ENCODE measurements at places on chromosomes 4 and X.

DNA sequence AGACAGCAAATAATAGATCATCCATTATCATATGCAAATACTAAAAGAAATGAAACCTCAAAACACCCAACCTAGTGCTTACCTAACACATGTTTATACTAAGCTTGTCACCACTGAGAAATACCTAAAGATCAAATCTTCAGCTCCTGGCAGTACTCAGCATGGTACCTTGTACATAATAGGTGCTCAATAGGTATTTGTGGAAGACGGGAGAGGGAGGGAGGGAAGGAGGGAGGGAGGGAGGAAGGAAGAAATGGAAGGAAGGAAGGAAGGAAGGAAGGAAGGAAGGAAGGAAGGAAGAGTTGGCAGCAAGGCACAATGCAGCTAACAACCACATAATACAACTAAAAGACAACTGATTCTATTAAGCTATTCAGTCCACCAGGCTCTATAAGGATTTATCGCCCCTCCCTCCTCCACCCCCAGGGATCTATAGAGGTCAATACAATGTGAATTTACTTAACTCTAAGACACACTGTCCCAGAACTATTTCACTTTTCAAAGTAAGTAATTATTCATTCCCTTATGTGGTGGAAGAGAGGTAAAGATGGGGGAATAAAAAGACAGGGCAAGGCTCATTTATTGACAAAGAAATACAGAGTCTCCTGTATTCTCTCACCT lies 328.9 kb downstream of the PAPSS1 start:
- DNase-seq, result no peak

DNA sequence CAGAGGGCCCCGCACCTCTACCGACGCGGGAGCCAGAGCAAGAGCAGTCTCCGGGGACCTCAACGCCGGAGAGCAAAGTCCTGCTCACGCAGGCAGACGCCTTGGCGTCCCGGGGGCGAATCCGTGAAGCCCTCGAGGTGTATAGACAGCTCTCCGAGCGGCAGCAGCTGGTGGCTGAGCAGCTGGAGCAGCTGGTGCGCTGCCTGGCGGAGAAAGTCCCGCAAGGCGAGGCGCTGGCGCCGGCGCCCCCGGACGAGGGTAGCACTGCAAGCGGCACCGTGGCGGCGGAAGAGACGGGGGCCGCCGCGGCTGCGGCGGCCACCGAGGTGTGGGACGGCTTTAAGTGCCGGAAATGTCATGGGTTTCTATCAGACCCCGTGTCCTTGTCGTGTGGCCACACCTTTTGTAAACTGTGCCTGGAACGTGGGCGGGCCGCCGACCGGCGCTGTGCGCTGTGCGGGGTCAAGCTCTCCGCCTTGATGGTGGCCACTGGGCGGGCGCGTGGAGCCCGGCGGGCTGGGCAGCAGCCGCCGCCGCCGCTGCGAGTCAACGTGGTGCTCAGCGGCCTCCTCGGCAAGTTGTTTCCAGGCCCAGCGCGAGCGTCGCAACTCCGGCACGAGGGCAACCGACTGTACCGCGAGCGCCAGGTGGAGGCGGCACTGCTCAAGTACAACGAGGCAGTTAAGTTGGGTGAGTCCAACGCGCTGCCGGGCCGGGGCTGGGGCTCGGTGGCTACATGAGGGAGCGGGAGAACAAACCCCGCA lies 672 bp downstream of the LONRF3 start:
- peak; percentile 26 for DNase-seq

DNA sequence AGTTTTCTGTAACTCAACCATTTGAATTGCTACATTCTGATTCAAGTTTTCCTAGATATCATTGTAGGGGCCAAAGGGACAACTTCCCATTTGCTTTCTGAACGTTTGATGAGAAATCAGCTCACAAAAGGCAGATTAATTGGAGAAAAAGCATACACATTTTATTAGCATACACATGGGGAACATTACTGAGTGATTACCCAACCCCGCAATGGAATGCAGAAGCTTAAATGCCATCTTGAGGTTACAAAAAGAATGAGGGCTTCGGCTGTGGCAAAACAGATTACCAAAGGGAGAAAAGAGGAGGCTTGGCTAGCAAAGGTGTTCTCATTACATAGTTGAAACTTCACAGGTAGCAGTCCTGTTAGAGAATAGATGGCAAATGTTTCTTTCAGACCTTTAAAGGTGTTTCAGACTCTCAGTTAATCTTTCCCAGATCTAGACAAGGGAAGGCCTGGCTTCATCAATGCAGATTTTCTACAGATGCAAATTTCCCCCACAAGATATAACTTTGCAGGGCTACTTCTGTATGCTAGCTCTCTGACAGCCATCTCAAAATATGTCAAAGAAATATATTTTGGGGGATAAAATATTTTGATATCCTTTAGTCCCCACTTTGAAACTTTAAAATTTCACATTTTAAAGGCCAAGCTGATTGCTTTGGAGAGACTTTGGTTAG lies 26.5 kb upstream of the HERC6 start:
- no peak for DNase-seq

DNA sequence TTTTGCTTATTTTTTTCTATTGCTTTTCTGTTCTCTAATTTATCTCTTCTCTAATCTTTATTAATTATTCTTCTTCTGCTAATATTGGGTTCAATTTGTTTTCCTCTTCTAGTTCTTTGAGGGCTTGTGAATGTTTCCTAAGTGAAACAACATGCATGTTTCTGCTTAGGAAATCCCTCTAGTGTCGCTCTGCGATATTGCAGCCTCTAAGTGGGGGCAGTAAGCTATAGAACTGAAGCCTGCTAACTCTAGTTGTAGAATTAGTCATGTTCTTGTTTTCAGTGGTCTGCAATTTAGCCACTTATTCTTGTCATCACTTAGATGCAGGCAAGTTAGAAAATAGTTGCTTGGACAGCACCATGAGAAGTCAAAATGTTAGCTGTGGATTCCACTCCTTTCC lies 222.6 kb downstream of the SPIN4 start:
- DNase-seq, result peak; percentile 1

DNA sequence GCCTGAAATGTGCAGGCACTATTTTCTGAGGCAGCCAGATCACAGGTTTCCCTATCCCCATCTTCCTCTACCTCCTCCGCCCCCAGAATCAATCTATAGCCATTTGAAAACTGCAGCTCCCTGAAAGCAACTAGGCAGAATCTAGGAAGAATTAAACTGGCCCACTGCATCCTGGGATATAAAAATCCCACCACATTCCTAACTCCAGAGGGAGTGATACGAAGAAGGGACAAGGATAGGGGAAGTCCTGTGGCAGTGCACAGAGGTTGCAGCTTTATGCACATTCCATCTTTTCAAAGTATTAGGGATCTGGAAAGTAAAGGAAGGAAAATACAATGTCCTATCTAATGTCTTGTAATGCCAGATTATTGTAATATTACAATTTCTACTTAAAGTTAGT lies 18.3 kb upstream of the HERC3 start:
- DNase-seq, result no peak

- DNase-seq, result no peak
Measured at GRCh38 chrX:101399825-101400224, 7.9 kb downstream of the GLA start.

DNA sequence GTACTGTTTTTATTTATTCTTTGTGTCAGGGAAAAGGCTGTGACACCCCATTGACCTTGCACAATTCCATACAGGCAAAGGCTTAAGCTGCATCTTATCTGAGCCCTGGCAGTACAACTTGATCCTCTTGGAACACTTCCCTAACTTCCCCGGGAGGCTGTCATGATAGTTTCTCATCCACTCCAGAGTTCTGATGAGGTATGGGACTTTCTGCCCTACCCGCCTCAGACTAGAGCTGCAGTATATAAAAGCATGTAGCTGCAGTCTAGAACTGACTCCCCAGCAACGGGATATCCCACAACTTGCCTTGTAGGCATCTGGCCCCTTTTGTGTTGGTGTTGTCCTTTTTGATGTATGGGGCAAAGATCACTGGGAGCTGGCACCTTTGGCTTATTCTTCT lies 72.7 kb downstream of the FNIP2 start:
- DNase-seq, result no peak

- DNase-seq, result no peak
Measured at GRCh38 chrX:126799059-126799458, 20.5 kb upstream of the PRR32 start.

GRCh38 chr4:186942758-186943377 lies 219.2 kb upstream of the FAT1 start:
- DNase-seq, result no peak

- DNase-seq, result no peak
Measured at GRCh38 chr4:179719766-179720450, 2277.7 kb upstream of the AGA start.

DNA sequence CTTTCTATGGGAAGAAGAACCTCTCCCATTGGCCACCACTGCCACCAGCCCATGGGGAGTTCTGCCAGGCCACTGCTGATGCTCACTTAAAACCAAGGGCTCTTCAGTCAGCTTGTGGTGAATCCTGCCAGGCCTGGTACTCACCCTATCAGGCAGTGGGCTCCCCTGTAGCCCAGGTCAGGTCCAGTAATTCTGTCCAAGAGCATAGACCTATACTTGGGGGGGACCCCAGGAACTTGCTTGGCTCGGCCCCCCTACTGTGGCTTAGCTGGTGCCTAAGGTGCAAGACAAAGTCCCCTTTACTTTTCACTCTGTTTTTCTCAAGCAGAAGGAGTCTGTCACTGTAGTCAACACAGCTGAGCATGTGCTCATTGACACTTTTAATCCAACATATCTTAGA lies 1012.2 kb downstream of the PCDH19 start:
- DNase-seq, result no peak

GRCh38 chr4:83631066-83631465 lies 95.2 kb downstream of the GPAT3 start:
- DNase-seq, result no peak
